ENCODE measurements at places on chromosomes 12 and 14.

DNA sequence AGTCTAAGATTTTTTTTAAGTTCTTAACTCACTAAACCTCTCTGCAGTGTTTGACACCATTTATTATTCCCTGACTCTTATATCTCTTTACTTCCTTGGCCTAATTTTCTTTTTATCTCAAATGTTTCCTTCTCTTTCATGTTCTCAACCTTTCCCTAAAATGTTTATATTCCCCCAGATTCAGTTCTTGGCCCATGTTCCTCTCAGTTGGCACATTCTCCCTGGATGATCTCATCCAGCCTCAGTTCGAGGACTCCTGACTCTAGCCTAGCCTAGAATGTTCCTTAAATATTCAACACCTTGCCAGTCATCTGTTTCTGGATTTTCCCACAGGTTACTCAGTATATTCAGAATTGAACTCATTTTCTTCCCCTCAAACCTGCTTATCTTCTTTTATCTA is 81.3 kb downstream of the SCN8A start:
- no peak for DNase-seq

- no peak for DNase-seq
Observed at GRCh38 chr14:63564318-63564717, 21.1 kb upstream of the PPP2R5E start.

DNA sequence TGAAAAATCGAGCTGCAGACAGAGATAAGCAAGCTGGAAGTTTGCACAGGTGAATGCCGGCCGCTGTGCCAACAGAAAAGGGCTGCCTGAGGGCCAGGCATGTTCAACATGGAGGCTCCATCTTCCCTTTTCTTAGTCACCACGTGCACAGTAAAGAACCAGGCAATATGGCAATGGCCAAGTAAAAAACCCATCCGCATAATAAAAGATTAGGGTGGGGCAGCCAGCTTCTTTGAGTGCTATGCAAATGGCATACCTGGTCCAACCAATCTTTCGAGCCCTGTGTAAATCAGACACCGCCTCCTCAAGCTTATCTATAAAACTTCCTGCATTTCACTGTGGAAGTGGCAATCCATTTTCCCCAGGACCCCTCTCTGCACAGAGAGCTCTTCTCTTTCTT is 16.7 kb downstream of the PNP start:
- no peak for DNase-seq

DNA sequence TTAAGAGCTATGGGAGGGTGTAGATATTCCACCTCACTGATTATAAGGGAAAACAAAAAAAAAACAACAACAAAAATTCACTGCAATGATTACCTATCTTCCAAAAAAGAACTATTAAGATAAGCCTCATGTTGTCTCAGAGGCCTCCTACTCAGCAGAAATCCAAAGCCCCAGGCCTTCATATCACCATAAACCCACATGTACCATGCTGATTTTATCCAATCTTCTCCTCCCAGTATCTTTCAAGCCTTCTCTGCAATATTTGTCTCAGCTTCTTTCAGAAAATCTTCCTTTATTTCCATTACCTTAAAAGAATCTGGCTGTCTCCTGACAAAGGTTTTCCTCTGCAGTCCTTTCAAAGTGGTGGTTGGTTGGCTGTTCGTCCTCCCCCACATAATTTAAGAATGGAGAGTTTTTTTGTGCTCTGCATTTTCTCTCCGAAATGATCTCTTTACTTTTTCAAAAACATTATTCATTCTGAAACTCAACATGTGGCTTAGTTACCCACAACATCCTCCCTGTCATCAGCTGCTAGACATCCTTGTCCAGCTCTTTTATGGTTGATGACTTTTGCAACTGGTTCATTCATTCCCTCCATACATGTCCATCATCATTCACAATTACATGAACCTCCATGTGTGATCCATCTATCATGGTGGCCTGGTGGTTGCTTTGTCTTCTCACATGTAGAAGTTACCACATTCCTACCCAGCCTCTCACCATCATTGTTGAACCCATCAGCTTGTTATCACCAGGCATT is 2.9 kb upstream of the EPYC start:
- no peak for DNase-seq

GRCh38 chr12:108704527-108704926 is 26.8 kb downstream of the CORO1C start:
- no peak for DNase-seq

- peak; percentile 41 for DNase-seq
Observed at GRCh38 chr14:90487031-90487430, 90.2 kb downstream of the CALM1 start.

- no peak for DNase-seq
Observed at GRCh38 chr12:98464190-98464589, 51.2 kb upstream of the TMPO start.

DNA sequence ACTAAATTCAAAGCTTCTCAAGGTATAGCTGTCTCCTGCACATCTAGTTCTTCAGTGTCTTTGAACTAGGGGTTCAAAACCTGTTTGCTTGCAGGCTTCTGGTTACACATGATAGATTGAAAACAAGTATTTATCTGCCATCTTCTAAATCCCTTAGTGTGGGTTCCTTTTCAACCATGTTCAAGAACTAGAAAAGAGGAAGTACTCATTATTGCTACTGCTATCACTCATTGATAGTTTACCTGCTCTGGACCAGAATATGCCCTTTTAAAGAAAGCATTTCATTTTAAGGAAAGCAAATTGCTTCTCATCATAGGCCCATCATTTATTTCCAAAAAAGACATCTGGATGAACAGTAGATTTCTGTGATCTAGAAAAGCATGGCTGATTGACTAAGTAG is 37.1 kb upstream of the VSX2 start:
- DNase-seq: no peak

DNA sequence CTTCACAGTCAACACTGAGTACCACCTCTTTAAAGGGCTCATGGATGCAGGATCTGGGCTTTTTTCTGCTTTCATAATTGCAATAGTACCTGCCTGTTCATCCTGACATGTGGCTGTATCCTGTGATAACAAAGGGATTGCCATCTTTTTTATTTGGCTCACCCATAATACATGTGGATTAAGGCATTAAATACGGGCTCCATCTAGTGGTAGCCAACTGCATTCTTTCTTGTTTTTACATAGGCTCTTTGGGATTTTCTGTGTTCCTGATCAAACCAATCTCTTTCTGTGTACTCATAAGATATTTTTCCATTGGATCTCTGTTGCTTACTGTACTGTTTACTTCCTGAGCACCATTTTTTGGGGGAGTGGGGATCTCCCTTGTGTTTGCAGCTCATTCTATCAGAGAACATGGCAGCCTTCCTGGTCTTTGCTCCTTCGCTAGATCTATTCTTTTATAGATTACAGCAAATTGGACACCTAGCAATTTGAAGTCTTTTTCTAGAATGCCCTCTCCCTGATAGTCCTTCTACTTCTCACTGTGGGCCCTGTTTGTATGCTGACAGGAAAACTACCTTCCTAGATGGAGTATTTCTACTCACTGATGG is 723.4 kb upstream of the MDGA2 start:
- DNase-seq: peak; percentile 42

- DNase-seq: no peak
Observed at GRCh38 chr12:120429368-120429767, 8.5 kb upstream of the COX6A1 start.

GRCh38 chr12:123141615-123142517 is 9.0 kb downstream of the PITPNM2 start:
- peak; percentile 79 for DNase-seq

- no peak for DNase-seq
Observed at GRCh38 chr12:124866883-124867400, 3.3 kb upstream of the SCARB1 start.

DNA sequence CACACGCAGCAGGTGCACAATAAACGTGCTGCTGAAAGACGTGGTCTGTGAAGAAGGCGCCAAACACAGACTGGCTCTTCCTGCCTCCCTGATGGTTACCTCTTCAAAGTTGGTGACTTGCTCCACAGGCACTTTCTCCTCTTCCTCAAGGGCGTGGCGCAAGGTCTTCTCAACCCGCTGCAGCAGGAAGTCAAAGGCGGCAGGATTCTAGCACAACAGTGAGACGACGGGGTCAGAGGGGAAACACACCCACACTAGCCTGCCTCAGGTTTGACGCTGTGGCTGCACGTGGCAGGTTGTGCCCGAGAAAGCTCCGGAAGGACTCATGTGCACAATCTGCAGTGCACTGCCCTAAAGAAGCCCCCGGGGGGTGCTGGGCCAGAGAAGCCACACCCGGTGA is 15.0 kb downstream of the POLE start:
- no peak for DNase-seq

GRCh38 chr12:131639270-131639940 is 71.5 kb upstream of the SFSWAP start:
- no peak for DNase-seq

GRCh38 chr12:40225337-40225983 is 663 bp downstream of the LRRK2 start:
- no peak for DNase-seq

DNA sequence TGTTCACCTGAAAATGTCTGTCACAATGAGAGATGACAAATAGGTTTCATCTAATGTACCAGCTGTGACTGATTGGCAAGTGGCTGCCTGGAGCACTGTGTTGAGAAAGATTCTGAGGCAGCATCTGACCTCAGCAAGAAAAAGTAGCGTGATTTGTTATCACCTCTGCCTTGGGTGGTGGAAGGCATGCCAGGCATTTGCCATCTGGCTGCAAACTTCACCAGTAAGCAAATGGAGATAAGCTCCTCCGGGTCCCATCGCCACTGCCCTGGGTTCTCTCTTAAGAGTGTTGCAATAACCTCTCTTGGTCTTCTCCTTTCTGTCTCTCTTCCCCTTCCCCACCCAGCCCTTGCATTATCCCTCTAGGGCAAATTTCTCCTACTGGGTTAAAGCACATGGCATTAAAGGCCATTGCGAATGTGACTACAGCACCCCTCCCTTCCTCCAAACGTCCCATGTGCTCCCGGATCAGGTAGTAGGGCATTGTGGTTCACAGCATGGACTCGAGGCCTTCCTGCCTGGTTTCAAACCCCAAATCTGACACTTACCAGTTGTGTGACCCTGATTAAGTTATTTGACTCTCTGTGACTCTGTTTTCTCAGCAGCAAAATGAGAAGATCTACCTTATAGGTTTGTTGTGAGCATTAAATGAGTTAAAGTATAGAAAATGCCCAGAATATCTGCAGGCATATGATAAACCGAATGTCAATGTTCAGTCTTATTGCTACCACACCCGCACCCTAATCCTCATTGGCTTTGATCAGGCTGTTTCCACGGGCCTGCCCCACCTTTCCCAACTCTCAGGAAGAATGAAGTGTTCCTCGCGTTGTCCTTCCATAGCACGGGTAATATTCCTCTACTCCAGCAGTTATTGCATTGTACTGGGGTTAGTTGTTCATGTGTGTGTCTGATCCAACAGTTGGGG is 8.2 kb upstream of the LGALS3 start:
- no peak for DNase-seq

- no peak for DNase-seq
Observed at GRCh38 chr14:33704481-33704880, 246.4 kb downstream of the EGLN3 start.

DNA sequence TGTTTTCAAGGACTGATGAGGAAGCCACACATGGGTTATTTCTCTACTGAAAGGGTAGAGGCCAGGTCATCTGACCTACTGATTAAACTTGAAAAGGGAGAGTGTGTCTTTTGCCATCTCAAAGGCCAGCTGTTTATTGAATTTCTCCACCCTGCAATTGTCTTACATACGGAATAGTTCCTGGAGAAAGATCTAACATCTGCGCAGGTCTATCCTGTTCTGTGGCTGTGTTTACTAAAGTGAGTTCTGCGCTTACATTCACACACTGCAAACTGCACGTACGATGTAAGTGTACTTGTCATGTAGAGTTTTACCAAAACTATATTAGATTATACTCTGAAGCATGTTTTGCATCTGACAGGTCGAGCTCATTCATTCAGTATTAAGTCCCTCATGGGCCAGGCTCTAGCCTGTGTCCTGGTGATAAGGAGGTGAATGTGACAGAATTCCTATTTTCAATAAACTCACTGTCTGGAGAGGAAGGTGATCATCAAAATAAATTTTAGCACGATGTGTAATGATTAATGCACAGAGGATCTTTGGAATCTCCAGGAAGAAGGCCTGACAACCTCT is 96.6 kb downstream of the PRKCH start:
- DNase-seq: no peak

- no peak for DNase-seq
Observed at GRCh38 chr12:80230068-80230467, 130.7 kb downstream of the OTOGL start.

- peak; percentile 67 for DNase-seq
Observed at GRCh38 chr14:61934385-61934784, 172.2 kb downstream of the SNAPC1 start.

DNA sequence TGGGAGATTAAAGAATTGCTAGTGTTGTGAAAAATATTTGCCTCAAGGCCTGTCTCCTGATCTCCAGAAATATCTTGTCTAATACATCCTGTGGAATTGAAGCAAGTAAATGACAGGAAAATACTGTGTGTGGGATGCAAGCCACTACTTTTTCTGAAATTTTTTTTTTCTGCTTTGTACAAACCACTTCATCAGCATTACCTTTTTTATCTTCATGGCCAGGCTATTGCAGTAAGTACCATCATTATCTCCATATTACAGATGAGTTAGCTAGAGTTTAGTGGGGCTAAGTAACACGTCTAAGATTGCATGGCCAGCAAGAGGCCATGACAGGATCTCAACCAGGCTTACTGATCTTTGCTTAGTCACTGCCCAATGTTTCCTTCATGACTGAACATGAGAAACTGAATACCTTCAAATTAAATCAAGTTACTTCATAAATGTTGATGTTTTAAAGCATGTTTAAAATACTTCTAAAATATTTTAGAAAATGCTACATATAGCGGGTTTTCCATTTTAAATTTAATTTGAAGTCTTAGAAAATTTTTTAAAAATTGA is 273.7 kb downstream of the SLC6A15 start:
- DNase-seq: no peak

GRCh38 chr12:56247923-56248322 is 10.3 kb downstream of the ANKRD52 start:
- no peak for DNase-seq

GRCh38 chr14:32977913-32978312 is 39.2 kb downstream of the NPAS3 start:
- DNase-seq: no peak

DNA sequence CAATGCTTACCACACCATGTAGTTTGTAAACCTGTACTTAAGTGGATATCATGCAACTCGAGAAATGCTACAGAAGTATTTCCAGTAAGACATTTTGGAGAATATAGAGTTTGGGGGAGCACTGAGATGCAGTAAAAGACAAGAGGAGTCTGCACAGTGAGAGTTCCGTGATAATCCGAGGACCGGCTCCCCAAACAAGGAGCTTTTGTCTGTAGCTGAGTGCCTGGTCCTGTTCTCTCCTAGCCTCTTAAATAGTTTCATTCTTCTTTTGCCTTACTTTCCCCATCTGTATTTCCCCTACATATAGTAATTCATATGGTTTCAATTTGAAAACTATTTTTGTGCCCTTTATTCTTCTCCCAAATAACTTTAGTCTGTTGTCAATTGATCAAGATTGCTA is 364.1 kb downstream of the EGLN3 start:
- DNase-seq: no peak

GRCh38 chr12:121456551-121456950 is 56.6 kb downstream of the RNF34 start:
- no peak for DNase-seq

DNA sequence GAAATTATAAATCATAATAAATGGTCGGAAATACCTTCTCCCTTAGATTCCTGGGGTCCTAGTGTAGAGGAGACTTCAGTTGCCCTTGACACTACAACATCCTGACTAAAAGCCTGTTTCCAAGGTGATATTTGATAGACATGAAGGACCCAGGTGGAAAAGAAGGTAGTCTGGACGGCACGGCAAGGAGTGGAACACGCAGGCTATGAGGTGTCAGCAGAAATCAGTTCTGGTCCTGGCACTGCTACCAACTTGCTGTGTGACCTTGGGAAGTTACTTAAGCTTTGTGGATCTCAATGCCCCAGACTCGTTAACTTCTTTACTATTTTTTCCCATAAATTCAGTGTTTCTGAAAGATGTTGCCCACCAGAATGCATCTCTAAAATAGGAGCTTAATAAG is 36.9 kb upstream of the BCL2L14 start:
- DNase-seq: no peak

All from RPMI7951 (cell line).